ENCODE measurements at places on chromosomes 6 and 20.

DNA sequence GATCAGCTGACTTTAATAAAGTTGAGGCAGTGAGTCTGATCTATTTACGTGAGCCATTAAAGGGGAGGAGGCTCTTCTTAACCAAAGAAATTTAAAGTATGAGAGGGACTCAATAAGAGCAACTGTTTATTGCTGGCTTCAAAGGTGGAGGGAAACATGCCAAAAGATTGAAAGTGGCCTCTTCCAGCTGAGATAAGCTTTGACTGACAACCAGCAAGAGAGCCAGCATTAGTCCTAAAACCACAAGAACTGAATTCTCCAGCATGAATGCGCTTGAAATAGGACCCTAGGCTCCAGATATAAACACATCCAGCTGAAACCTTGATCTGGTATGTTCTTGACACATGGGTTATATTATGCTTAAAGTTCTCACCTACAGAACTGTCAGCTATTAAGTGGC is 123.1 kb upstream of the GJE1 start:
- DNase-seq: no peak

- DNase-seq: no peak
Measured at GRCh38 chr20:3908667-3909066, 19.5 kb downstream of the PANK2 start.

GRCh38 chr20:15673206-15673605 is 900.0 kb downstream of the KIF16B start:
- no peak for DNase-seq

DNA sequence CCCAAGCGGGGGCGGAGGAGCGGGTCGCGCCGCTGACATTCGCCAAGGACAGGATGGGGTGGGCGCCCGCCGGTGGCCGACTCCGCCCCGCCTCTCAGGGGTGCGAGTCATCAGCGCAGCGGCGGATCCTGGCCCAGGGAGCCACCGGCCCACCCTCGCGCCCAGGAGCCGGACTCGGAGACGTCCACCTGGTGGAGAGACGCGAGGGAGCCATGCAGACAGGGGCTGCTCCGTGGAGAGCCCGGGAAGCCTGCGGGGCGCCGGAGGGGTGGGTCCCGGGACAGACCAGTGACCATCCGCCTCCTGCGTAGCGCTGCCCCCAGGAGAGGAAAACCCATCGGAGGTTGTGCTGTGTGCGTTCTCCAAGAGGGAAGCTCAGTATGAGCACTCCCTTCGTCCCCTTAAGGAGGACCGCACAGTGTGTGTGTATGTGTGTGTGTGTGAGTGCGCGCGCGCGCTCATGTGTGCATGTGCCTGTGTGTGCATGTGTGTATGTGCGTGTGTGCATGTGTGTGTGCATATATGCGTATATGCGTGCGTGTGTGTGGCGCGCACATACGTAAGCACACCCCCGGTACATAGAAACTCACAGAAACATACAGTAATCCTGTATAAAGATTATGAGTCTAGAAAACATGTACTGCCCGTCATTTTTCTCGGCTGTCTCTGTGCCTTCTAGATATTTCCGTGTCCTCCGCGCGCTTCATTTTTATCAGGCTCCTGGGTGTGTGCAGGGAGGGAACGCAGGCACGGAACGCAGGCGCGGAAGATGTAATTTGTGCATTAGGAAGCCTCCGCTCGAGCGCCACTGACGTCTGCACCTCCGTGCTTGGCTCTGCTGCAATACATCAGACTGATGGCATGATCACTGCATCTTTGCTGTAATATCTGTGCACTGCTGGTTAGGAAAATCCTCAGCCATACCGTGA is 158.9 kb downstream of the TBXT start:
- no peak for DNase-seq

DNA sequence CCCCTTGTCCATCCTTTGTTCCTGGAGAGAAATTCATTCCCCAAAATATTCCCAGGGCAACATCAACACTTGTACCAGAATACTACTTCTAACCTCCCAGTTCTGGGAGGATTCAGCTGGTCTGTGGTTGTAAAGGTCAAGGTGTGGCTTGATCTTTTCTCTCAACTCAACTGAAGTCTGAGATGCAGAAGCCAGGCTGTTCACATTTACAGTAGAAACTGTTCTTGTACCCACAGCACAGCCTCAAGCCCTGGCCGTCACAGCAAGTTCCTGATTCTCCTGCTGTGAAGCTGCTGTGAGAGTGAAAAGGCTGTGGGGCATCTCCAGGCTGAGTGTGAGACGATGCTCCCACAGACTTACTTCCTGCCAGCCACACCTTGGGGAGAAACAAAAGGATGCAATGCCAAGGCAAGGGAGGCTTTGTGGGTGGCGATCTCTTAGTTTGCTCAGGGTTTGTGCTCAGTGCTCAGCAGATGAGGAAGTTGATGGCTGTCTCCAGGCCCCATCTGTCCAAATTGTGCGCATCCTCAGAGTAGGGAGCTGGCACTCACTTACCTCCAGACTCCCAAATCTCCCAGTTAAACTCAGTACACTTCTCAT is 143.9 kb upstream of the FOXA2 start:
- no peak for DNase-seq

- DNase-seq: no peak
Measured at GRCh38 chr6:72616406-72617015, 5.4 kb upstream of the KCNQ5 start.

DNA sequence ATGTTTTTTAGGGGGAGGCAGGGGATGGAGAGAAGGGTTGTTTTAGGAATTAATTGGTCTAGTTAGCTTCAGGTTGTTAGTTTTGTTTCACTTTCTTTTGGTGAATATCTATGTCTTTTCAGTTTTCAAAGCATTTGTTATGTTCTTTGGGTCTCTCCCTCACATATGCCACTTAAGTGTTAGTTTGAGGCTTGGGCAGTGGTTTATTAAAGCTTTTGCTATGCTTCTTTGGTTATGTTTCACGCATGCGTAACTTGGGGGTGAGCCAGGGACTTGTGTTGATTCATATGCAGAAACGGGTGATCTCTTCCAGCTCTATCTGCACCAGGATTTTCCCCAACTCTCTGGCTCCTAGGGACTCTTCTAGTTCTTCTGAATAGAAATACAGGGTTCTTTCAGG is 11.4 kb upstream of the MMS22L start:
- DNase-seq: no peak

DNA sequence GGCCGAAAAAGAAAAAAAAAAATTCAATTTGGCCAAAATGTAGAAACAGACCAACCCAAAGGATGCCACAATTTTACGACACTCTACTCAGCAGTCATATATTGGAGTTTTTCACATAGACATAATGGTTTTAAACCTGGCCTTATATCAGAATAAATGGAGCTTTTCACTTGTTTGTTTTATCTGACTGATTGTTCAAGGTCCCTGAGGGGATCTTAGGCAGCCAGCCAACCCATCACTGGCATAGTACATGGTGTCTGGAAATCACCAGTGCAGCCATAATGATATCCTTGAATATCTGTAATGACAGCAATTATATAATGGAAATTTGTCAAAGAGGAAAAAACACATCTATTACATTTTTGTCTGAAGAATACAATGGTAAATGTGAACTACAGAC is 96.9 kb downstream of the PRSS35 start:
- peak; percentile 96 for DNase-seq

GRCh38 chr6:125957845-125958244 is 1.3 kb downstream of the HINT3 start:
- DNase-seq: no peak

GRCh38 chr6:52697903-52698302 is 27.0 kb downstream of the TMEM14A start:
- DNase-seq: no peak

GRCh38 chr6:113052506-113052905 is 705.4 kb downstream of the RFPL4B start:
- DNase-seq: no peak

DNA sequence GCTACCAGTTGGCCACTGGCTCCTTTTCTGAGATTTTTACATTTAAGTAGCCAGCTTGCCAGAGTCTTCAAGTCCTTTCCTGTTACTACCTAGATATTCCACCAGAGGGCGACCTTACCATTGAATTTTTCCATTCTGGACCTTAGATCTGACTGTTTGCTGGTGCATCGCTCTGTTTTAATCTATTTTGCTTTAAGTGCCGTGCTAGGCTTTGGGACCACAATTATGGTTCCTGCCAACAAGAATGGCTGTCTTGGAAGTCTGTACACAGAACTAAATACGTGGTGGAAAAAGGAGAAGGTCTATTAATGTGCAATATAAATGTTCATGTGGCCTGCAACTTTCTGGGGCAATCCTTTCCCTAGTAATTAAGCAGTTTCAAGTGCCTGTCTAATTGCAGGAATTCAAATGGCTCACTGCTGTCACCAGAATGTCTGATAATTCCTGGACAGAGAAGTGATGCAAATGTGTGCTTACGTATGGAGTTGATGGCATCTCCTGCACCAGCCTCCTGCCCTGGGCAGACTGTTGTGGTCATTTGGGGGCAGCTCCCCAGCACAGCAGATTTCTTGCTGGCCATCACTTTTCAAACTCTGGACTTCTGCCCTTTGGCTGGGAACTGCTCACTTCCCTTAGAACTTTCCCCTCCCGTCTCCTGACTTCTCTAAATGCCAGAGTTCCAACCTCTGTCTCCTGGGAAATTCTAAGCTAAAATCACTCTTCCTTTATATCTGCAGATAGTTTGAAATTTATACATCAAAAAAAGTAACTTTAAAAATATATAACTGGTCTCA is 5.6 kb upstream of the HLA-DOA start:
- DNase-seq: peak; percentile 54

DNA sequence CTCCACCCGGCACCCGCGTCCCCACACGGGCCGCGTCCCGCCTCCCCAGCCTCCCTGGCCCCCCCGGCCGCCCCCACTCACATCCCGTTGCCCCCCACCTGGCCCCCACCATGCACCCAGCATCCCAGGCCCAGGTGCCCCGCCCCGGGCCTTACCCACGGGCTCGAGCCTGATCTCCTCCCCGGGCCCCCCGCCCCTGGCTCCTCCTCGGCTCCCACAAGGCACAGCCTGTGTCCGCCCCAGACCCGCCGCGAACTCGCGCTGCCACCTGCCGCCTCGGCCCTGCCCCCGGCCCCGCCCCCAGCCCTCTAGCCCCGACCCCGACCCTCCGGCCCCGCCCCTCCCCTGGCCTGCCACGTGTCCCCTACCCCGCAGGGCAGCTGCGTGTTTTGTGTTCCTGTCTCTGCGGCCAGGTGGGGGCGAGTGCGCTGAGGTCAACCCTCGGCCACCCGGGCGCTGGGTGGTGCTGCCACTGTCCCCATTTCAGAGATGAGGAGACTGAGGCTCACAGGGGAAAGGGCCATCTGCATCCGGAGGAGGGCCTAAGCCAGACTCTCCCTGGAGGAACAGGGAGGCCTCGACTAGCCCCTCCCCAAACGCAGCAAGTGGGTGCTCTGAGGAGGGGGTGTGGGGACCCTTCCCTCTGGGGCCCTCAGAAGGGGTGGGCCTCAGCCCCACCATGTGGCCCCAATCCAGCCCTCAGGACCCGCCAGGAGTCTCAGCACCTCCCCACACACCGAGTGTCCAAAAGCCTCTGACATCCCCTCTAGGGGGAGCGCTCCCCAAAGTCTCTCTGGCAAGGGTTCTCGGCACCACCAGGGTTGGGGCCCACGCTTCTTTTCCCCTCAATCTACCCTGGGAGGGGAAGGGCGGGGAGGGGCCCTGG is 99.8 kb downstream of the TAF4 start:
- no peak for DNase-seq

- DNase-seq: no peak
Measured at GRCh38 chr6:96304997-96305396, 216.6 kb upstream of the UFL1 start.

DNA sequence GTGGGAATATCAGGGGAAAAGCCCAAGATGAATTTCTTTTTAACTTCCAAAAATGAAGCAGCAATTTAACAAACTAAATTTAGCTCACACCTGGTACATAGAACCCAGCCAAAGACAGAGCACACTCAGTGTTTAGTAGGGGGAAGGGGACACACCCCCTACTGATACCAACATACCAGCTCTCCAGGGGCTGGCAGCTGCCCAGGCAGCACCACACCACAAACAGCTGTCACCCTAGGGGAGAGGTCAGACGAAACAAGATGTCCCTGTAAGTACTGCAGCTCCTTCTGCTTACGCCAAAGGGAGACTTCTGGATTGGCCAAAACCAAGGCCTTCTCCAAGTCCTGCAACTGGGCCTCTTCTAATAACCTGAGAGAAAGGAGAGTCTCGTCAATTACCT is 26.0 kb downstream of the MDN1 start:
- no peak for DNase-seq

- no peak for DNase-seq
Measured at GRCh38 chr6:22943327-22943726, 374.0 kb downstream of the HDGFL1 start.

- no peak for DNase-seq
Measured at GRCh38 chr6:4788953-4789584, 12.9 kb downstream of the CDYL start.

DNA sequence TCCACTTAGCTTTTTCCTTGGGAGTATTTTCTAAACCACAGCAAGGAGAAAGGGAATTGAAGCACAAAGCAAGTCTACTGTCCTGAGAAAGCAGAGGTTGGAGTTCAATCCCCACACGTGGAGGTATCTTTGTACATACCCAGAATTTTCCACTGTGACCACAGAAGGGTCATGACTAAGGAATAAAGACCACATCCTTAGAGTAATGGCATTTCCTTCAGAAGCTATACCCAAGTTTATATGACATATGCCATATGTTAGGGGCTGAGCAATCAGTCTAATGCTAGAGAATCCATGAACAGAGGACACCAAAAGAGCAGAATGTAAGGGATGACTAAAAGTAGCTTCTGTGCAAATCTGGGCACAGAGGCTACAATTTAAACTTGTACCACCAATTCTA is 46.4 kb downstream of the ATG5 start:
- no peak for DNase-seq

GRCh38 chr6:11688425-11688709 is 90.2 kb downstream of the ADTRP start:
- no peak for DNase-seq

DNA sequence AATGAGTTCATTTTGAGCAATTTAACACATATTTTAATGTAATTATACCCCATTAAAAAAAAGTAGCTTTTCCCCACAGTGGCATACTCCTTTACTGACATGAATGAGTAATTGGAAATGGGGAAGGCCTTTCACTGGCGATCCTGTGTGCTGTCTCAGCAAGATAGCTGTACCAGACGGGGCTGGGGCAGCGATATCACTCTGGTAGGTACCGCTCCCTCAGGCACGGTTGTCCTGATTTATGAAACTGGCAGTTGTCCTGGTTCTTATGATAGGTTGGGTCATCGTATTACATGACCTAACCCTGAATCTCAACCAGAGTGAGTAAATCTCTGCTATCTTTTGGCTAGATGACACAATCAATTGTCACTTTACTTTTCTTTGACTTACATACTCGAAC is 355.0 kb upstream of the MAP3K7 start:
- no peak for DNase-seq

DNA sequence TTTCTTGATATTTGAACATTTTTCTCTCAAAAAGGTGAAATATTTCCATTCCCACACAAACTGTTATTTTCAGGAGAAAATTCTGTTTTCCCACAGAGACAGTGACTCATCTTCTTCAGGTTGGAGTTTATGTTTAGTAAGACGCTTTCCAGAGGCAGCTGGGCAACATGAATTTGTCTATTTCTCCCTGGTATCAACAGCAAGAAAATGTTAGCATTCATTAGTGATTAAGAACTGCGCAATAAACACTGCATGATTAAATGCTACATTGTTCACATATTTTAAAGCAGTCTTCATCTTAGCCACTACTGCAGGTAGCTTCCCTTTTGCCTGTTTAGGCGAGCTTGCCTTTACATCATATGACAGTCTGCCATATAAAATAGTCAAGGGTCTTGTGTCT is 295.7 kb downstream of the C6orf118 start:
- no peak for DNase-seq
